Progenitor cell of endocrine pancreas (in vitro differentiated cells): ENCODE measurements at places on chromosomes 5 and 9.

DNA sequence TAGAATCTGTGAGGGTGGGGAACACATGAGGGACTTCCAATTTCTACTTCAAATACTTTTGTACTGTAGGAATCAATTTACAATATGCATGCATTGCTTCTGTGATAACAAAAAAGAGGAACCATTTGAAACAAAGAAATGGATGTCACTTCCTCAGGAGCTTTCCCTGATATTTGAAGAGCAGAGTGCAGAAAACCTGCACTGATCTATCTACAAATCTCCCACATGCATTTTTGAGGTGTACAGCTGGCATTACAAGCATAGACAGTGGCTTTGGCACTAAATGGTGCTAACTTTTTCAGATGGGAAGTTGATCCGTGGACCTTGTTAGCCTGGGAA, 27.7 kb downstream of the YIPF5 start:
- H3K36me3 ChIP-seq = no peaks in the 10 kb centered on the region
- peaks cover 6% of the 10 kb centered on the region for H3K27me3 ChIP-seq
- no peak overlapping the region for H3K4me3 ChIP-seq
- H3K4me1 ChIP-seq = peaks cover 8% of the 10 kb centered on the region

DNA sequence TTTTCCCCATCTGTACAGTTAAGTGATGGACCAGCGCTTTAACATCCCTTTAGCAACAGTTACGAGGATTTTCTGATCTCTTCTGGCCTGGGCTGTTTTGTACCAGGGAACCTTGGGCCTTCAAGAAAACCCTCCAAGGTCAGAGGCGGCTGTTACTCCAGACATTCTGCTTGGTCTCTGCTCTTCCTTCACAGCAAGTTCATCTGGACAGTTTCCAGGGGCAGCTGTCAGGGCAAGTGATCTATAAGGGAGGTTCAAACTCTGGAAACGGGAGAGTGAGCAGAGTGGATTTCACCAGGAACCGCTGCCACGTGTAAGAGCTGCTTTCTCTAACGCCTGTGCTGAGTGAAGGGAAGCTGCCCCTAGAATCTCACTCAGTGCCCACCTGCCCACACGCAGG, 36.7 kb downstream of the ZNF618 start:
- peaks cover 33% of the 10 kb centered on the region for H3K4me1 ChIP-seq
- no peak overlapping the region for H3K27ac ChIP-seq
- peaks cover 6% of the 10 kb centered on the region for H3K36me3 ChIP-seq
- DNase-seq = no peak

- H3K27me3 ChIP-seq = peaks cover 4% of the 10 kb centered on the region
- no peak overlapping the region for H3K4me3 ChIP-seq
- H3K27ac ChIP-seq = no peak overlapping the region
Measured at GRCh38 chr5:102819634-102820033, 64.5 kb downstream of the PAM start.

GRCh38 chr9:120386390-120387131, 193.4 kb downstream of the CDK5RAP2 start:
- H3K4me1 ChIP-seq = peaks cover 17% of the 10 kb centered on the region
- H3K36me3 ChIP-seq = peaks cover 9% of the 10 kb centered on the region
- peak overlapping the region; percentile 87 for H3K27ac ChIP-seq
- no peak overlapping the region for H3K4me3 ChIP-seq

- no peak overlapping the region for H3K27ac ChIP-seq
- H3K4me3 ChIP-seq = no peak overlapping the region
- no peak for DNase-seq
Measured at GRCh38 chr5:144192661-144193060, 22.0 kb downstream of the KCTD16 start.

DNA sequence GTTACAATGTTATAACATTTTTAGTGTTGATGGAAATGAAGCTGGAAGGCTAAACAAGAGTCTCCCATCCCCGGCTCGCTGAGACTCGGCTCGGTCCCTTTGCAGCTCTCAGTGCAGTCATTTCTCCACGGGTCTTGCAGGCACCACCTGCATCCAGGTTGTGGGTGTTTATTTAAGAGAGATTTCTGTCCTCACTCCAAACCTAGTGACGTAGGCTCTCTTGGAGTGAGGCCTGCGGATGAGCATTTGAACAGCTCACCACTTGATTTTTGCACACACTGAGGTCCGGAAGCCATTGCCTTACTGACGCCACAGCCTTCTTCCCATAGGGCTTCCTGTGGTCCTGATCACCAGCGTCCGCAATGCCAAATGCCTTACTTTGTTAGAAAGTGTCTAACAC, 197.7 kb upstream of the OTULINL start:
- H3K36me3 ChIP-seq = peaks cover 38% of the 10 kb centered on the region
- no peaks in the 10 kb centered on the region for H3K27me3 ChIP-seq
- no peak for DNase-seq

DNA sequence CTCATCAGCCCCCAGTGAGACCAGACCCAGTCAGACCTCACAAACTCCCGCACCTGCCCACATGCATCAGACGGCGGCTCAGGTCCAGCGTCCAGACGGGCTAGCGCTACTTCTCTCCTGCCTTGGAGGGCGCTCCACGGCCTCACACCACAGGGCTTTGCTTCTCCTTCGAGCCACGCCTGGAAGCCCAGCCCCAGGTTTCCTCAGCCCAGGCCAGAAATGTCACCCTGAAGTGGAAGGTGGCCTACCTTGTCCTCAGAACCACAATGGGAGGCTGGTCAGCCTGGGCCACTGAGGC, 2.8 kb downstream of the NACC2 start:
- no peak overlapping the region for H3K27ac ChIP-seq
- DNase-seq = no peak
- no peaks in the 10 kb centered on the region for H3K27me3 ChIP-seq
- peaks cover 2% of the 10 kb centered on the region for H3K4me1 ChIP-seq
- no peak overlapping the region for H3K4me3 ChIP-seq

DNA sequence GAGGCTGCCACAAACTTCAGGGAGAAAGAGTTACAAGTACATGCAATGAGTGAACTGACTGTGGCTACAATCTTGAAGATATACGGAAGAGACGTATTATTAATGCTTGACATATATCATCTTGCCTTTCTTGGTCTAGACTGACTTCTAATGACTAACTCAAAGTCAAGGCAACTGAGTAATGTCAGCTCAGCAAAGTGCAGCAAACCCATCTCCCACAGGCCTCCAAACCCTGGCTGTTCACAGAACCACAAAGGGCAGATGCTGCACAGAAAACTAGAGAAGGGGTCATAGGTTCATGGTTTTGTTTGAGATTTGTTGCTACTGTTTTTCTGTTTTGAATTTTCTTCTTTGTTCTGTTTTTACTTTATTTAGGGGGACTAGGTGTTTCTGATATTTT, 21.0 kb downstream of the IL7R start:
- H3K4me3 ChIP-seq = no peak overlapping the region
- peaks cover 4% of the 10 kb centered on the region for H3K27me3 ChIP-seq
- no peaks in the 10 kb centered on the region for H3K36me3 ChIP-seq

GRCh38 chr5:105150323-105150722, 1587.7 kb upstream of the NUDT12 start:
- no peaks in the 10 kb centered on the region for H3K36me3 ChIP-seq
- DNase-seq = no peak
- peaks cover 1% of the 10 kb centered on the region for H3K4me1 ChIP-seq
- no peaks in the 10 kb centered on the region for H3K27me3 ChIP-seq
- no peak overlapping the region for H3K27ac ChIP-seq

GRCh38 chr9:35579130-35579529, 25.9 kb upstream of the TESK1 start:
- H3K36me3 ChIP-seq = peaks cover 15% of the 10 kb centered on the region
- H3K27ac ChIP-seq = no peak overlapping the region
- H3K4me3 ChIP-seq = no peak overlapping the region
- no peaks in the 10 kb centered on the region for H3K27me3 ChIP-seq
- no peaks in the 10 kb centered on the region for H3K4me1 ChIP-seq

DNA sequence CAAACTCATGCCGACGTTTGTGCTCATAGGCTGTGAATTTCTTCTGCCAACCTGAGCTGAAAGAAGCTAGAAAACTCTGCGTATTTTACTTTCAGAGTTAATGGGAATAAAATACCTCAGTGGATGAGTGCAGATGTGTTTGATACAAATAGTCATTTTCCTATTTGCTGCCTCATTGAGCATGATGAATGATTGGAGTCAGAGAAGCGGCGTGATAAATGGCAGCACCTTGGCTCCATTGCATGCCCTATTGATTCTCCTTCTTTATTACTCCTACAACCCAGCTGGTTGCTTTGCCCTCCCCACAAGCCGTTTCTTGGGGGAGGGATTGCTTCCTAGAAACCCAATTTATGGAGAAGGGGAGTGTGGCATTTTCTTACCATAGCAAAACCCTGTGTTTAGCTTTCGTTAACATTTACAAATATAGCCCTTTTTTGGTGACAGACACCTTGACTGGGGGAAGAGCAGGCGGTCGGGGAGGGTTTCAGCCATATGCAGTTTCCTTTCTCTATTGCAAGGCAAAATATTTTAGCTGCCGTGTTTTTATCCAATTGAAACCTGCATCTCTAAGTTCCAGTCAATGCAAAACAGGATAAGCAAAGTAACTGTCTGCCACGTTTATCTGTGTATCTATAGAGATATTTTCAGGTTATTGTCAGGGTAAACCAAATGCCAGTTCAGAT, 93.1 kb upstream of the TBCA start:
- H3K4me1 ChIP-seq = no peaks in the 10 kb centered on the region
- peaks cover 23% of the 10 kb centered on the region for H3K27me3 ChIP-seq
- no peaks in the 10 kb centered on the region for H3K36me3 ChIP-seq
- DNase-seq = no peak

DNA sequence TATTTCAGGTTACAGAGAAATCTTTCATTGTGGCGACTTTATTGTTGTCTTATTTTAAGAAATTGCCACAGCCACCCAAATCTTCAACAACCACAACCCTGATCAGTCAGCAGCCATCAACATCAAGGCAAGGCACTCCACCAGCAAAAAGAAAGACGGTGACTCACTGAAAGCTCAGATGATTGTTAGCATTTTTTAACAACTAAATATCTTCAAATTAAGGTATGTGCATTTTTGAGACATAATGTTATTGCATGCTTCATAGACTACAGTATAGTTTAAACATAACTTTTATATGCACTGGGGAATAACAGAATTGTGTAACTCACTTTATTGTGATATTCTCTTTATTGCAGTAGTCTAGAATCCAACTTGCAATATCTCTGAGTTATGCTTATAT, 263.4 kb downstream of the TMEM232 start:
- H3K4me1 ChIP-seq = no peaks in the 10 kb centered on the region
- H3K27ac ChIP-seq = no peak overlapping the region
- no peak for DNase-seq
- no peaks in the 10 kb centered on the region for H3K27me3 ChIP-seq
- H3K4me3 ChIP-seq = no peak overlapping the region

DNA sequence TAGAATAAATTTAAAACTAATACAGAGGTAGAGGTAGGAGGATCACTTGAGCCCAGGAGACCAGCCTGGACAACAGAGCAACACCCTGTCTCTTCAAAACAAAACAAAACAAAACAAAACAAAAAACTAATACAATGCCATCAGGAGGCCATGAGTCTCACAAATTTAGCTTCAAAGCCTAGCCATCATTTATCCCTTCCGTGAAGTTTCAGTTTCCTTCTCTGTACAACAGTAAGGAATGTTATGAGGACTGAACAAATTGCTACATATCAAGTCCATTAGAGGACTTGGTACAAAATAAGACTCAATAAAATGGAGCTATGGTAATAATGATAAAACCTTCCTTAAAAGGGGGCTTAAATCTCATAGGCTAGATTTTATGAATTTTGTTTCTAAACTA, 60.8 kb downstream of the MAPKAP1 start:
- H3K4me1 ChIP-seq = peaks cover 9% of the 10 kb centered on the region
- H3K27ac ChIP-seq = no peak overlapping the region
- no peaks in the 10 kb centered on the region for H3K27me3 ChIP-seq
- no peak for DNase-seq
- H3K4me3 ChIP-seq = no peak overlapping the region
- H3K36me3 ChIP-seq = no peaks in the 10 kb centered on the region

GRCh38 chr5:131932235-131932634, 13.2 kb downstream of the MEIKIN start:
- no peak for DNase-seq
- H3K27me3 ChIP-seq = no peaks in the 10 kb centered on the region

GRCh38 chr5:1480217-1480616, 35.0 kb upstream of the SLC6A3 start:
- no peak overlapping the region for H3K27ac ChIP-seq
- peaks cover 7% of the 10 kb centered on the region for H3K36me3 ChIP-seq
- no peak overlapping the region for H3K4me3 ChIP-seq
- no peak for DNase-seq
- H3K27me3 ChIP-seq = no peaks in the 10 kb centered on the region

GRCh38 chr5:154309805-154310204, 119.3 kb downstream of the GALNT10 start:
- no peak overlapping the region for H3K4me3 ChIP-seq
- no peaks in the 10 kb centered on the region for H3K27me3 ChIP-seq
- H3K4me1 ChIP-seq = peaks cover 4% of the 10 kb centered on the region
- DNase-seq = no peak
- H3K27ac ChIP-seq = no peak overlapping the region
- H3K36me3 ChIP-seq = peaks cover 9% of the 10 kb centered on the region

- H3K4me3 ChIP-seq = no peak overlapping the region
- H3K27ac ChIP-seq = no peak overlapping the region
- DNase-seq = no peak
- H3K36me3 ChIP-seq = no peaks in the 10 kb centered on the region
- no peaks in the 10 kb centered on the region for H3K27me3 ChIP-seq
- H3K4me1 ChIP-seq = no peaks in the 10 kb centered on the region
Measured at GRCh38 chr5:89615839-89616518, 733.0 kb upstream of the MEF2C start.

GRCh38 chr5:22258139-22258538, 595.0 kb downstream of the CDH12 start:
- H3K36me3 ChIP-seq = no peaks in the 10 kb centered on the region
- no peaks in the 10 kb centered on the region for H3K27me3 ChIP-seq
- H3K4me1 ChIP-seq = no peaks in the 10 kb centered on the region
- no peak overlapping the region for H3K4me3 ChIP-seq
- no peak overlapping the region for H3K27ac ChIP-seq

GRCh38 chr9:91485006-91485405, 61.4 kb upstream of the NFIL3 start:
- H3K4me1 ChIP-seq = no peaks in the 10 kb centered on the region
- H3K27me3 ChIP-seq = peaks cover 13% of the 10 kb centered on the region
- DNase-seq = no peak
- H3K27ac ChIP-seq = no peak overlapping the region
